ENCODE measurements at places on chromosomes 1 and 21.

DNA sequence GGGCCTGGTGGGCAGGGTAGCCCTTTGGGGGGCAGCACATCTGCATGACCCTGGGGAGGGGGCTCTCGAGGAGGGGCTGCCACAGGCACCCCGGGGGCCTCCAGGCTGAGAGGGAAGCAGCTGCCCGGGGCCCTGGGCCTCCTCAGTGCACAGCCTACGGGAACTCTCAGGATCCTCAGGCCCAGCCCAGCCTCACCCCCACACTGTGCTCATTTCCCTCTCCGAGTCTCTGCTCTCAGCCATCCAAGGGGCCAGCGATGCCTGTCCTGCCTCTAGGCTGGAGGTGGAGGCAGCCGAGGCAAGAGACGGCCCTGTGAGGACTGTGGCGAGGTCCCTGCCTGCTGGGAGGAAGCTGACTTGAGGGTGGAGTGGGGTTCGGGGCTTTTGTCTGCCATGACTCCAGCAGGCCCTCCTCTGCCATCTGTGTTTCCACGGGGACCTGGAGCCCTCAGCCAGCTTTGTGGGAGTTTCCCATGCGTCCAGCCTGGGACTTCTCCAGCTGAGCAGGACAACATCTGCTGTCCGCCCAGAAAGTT lies 7.2 kb upstream of the PLEKHG5 start:
- DNase-seq, result no peak

- no peak for DNase-seq
Measured at GRCh38 chr1:178086766-178087165, 7.1 kb upstream of the RASAL2 start.

GRCh38 chr1:40817791-40818263 lies 34.2 kb downstream of the KCNQ4 start:
- no peak for DNase-seq

DNA sequence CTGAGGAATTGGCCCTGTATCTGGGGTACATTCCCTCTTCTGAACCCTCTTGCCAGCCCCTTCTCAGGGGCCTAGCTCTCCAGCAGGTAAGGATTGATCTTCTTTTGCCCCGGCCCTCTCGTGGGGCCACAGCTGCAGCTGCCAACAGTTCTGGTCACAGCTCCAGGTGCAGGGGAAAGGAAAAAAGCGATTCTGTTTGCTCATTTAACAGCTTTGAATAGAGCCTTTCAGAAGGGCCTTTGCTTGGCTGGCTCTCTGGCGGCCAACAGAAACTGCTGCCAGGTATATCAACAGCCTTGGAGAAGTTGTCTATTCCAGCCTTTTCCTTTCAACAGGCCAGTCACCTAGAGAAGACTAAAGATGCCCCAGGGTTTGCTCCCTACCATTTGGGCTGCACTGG lies 16.1 kb upstream of the FMOD start:
- DNase-seq, result no peak

GRCh38 chr1:55203064-55203463 lies 12.1 kb downstream of the USP24 start:
- DNase-seq, result no peak

DNA sequence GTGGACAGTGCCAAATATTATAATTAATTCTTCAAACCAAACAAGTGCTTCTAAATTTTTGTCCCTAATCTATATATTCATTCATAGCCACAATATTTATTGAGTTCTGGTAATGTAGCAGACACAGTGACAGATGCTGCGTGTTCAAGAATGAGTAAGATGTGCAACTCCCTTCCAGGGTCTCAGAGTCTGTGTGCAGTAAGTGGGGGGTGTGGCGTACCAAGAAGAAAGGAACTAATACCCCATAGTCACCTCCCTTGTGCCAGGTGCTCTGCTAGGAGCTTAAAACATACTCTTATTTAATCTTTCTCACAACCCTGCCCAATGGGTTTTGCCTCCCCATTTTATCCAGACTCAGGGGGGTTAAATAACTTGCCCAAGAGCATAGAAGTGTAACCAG lies 358.7 kb downstream of the BARHL2 start:
- DNase-seq, result no peak

DNA sequence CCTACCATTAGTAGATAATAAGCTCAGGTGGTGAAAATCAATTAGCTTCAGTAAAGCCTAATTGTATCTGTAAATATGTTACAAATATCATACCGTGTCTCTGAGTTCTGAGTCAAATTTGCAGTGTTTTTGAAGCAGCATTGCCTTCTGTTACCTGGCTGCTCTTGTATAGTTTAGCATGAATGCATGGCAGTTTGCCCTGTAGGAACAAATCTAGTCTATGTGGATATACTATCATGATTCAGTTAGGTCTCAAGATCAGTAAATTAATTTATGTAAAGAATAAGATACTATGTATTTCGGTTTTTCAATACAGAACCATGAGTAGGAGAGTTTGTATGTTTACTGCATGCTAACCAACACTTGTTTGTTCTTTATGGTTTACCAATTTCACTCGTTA lies 240.6 kb upstream of the C1orf105 start:
- DNase-seq, result no peak

GRCh38 chr1:46797696-46798470 lies 963 bp upstream of the CYP4B1 start:
- no peak for DNase-seq

- no peak for DNase-seq
Measured at GRCh38 chr1:90725657-90726424, 8.7 kb upstream of the BARHL2 start.

DNA sequence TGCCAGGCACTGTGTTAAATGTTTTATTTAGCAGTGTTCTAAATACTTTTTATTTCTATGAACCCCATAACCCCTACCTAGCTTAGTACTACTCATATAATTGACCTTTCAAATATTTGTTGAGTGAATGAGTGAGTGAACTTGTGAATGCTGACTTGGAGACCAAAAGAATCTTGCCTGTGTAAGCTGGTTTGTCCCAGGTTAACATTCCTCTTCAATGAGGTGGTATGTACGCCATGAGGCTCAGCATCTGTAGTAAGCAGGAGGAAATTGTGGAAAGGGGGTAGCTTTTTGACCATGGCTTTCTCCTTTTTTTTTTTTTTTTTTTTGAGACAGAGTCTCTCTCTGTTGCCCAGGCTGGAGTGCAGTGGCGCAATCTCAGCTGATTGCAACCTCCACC lies 14.6 kb downstream of the MED18 start:
- no peak for DNase-seq

- no peak for DNase-seq
Measured at GRCh38 chr1:63937461-63938022, 163.7 kb downstream of the ROR1 start.

DNA sequence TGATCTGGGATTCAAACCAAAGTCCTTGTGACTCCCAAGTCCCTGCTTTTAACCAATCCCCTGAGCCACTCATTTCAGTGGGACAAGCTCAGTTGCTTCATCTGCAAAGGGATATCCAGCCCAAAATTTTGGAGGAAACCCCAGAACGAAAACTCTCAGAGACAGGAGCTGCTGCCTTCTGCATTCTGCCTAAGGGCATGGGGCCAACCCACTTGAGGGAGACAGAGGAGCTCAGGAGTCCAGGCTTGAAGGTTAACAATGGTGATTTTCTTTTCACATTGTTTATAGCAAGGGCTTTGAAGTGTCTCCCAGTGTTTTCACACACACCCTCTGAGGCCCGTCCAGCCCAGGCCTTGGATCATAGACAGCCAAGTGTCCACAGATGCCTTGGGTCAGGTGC lies 148.1 kb upstream of the CTTNBP2NL start:
- DNase-seq, result no peak

DNA sequence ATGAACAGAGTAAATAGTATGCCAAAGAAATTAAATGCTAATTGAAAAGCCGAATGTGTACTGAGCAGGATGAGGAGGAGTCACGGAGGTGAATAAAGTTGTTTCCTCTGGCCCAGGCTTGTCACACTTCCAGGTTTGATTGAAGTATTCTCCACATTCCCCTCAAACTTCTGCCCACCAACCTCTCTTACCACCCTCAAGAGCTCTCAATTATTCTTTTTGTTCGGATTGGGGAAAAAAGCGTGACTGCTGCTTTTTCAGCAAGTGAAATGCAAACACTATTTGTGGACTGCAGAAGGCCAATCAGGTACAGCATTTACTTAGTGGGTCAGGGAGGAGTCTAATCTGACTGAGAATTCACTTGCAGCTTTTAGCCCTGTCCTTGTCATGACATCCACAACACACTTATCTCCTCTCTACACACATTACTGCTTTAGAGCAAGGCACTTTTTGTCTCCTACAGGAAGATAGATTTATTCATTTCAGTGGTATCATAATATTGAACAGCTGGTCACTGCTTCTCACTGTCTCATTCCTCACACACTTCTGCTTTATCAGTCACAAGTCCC lies 375.6 kb upstream of the PRMT6 start:
- DNase-seq, result no peak

DNA sequence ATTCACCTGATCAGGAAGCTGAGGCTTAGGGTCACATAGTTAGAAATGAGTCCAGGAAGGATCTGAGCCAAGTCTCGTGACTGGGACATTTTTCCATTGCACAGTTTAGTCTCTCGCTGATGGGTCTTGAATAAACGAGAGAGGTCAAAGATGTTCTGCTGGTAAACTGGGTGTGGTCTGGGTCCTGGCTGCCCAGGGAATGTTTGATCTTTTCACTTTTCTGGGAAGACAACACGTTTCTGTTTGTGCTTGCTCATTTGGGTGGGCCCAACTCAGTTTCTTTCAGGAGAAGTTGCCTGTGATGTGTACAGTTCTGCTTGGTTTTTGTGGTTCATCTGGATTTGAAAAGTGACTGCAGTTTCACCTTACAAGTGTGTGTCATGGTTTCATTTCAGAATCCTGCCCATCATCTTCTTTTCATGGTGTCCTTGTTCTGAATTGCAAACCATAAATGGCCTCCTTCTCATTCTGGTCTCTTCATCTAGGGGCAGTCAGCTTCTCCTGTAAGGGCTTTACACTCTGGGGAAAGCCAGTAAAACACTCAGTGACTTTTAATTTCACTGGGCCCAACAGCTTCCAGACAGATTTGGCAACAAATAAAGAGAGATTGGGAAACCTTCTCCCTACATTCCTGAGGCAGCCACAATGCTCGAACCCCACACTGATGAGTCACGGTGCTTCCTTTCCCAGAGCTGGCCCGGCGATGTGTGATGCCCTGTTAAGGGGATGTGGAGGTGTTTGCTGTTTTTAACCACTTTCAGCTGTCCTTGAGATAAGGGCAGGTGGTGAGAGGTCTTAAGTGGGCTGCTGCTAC lies 7.2 kb upstream of the TACSTD2 start:
- DNase-seq, result peak; percentile 24

DNA sequence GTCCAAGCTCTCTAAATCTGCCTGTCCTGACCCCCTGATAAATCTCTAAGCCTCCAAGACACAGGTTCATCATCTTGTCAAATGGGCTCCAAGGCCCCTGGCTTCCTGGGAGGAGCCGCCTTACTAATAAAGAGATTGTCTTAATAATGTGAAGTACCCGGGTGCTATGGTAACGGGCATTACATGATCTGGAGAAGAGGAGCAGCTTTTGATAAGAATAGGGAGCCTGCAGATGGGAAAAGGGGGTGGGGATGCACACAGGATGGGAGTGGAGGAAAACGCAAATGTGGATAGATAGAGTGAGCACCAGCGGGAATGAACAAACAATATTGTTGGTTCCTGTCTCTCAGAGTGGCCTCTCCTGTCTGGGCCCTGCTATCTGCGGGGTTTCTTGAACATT lies 11.9 kb upstream of the RXRG start:
- DNase-seq, result no peak

DNA sequence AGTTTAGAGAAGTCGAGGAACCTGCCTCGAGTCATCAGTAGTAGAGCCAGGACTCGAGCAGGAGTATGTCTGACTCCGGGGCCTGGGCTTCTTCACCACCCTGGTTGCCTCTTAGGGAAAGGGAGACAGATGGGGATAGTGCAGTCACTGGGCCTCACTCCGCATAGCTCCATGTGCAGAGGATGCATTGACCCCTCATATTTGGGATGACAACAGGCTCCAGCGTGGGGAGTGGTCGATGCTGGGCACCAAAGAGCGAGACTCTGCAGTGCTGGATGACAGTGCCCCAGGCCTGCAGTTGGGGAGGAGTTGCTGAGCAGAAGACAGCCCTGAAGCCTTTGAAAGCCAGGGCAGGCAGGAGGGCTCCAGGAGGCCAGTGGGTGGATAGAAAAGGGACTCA lies 20.8 kb upstream of the TENT5C start:
- no peak for DNase-seq

DNA sequence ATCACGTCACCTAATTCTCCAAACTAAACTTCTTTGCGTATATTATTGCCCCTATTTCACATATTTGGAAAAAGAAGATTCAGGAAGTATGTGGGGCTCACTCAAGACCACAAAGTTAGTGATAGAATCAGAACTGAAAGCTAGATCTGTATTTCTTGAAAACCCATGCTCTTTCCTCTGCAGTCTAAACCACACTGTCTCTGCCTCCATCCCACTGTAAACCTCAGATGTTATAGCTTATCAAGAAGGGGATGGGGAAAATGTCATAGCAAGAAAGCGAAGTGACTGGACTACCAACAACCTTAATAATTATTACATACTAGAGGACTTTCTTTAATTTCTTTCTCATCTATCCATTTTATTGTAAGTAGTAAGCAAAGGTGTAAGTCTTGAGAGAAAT lies 257.7 kb upstream of the SGIP1 start:
- peak; percentile 54 for DNase-seq

GRCh38 chr1:89068291-89068690 lies 3.3 kb upstream of the GBP1 start:
- no peak for DNase-seq

- peak; percentile 6 for DNase-seq
Measured at GRCh38 chr1:95116580-95117206, 462 bp upstream of the TLCD4 start.

GRCh38 chr21:42338729-42339715 lies 11.8 kb downstream of the TFF2 start:
- no peak for DNase-seq

- no peak for DNase-seq
Measured at GRCh38 chr1:51268634-51269033, 32.6 kb downstream of the RNF11 start.

GRCh38 chr1:92791487-92792066 lies 6.7 kb upstream of the EVI5 start:
- no peak for DNase-seq

DNA sequence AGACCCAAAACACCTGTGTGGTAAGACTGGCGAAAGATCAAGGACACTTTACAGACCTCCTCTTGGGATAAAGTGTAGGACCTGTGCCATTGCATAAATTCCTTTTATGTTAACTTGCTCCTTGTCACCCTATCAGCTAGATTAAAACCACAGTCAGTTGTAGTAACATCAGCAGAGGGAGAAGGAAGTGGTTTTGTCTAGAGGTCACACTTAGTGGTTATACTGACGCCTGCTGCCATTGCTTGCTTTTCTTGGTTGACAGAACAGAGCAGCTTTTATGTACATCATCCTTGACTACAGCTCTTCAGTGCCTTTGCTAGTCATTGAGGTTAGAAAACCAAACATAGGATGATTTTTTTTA lies 101.4 kb downstream of the PBX1 start:
- DNase-seq, result peak; percentile 16
